T-helper 1 cell (primary cell): ENCODE measurements at places on chromosomes 4 and X.

DNA sequence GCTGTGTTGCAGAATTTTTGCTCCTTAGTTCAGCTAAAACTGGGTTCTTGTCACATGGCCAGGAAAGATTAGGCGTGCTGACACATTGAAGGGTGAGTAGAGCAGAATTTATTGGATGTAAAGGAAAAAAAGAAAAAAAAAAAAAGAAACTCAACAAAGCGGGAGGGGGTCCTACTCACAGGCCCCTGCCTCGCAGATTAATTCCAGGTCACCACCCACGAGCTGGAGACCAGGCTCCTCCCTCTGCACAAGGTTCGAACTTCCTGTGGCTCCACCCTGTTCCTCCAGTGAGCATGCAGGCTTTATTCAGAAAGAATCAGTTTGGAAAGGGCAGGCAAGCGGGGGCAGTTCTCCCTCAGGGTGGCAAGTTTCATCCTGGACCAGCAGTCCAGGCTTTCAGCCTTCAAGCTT lies 17.1 kb downstream of the MGST2 start:
- DNase-seq = no peak

DNA sequence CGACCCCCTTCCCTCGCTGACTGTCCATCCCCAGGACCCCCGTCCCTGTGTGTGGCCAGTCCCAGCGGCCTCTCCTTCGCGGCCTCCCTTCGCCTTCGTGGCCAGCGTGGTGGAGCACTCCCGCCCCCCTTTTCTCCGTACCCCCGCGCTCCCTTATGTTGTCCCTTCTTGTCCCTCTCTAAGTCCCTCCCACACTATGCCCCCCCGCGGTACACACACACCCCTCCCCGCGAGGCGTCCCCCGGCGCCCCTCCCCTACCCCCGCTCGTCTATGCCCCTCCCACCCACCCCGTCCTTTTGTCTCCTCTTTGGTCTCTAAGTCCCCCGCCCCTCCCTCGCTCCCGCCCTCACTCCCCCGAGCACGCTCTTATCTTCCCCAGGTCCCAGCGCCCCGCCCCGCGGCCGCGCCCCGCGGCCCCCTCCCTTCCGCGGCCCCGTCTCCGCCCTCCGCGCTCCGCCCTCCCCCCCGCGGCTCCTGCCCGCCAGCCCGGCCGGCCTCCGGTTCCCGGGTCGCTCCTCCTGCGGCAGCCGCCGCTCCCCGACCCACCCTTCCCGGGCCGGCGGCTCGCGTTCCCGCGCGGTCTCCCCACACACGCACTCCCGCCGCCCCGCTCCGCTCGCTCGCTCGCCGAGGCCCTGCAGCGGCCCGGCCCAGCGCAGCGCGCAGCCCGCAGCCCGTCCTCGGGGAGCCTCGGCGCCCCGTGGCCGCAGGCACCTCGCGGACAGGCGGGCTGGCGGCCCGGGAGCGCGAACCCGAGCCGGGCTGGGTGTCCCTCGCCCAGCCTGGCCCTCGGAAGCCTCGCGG lies 26.3 kb downstream of the UTP14A start:
- peak; percentile 69 for DNase-seq

GRCh38 chr4:152063621-152064240 lies 302.9 kb upstream of the GATB start:
- DNase-seq = peak; percentile 43

DNA sequence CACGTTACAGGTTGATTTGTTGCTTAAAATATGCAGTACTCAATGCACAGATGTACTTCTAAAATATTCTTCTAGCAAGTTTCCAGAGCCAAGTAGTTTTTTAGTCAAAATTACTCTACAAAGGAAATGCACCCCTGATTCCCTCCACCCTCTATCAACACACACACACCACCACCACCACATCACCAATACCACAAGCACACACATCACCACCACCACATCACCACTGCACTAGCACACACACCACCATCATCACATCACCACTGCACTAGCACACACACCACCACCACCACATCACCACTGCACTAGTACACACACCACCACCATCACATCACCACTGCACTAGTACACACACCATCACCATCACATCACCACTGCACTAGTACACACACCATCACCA lies 105.2 kb upstream of the FRG1 start:
- no peak for DNase-seq

DNA sequence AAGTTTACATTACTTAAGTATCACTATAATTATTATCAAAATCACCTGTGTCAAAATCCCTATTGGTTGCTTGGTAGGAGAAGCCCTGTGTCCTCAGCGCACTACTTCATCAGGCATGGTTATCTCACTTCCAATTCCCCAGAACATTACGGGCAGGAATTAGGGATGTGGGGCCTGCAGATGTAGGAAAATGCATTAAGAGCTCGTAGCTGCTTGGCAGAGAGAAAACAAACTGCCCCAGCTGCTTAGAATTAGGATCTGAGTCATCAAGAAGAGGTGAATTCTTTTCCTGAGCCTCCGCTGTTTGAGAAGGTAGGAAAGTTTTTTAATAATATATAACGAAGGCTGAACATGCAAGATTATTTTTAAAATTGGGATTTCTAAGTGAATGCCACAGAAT lies 31.1 kb upstream of the CLNK start:
- DNase-seq = no peak

DNA sequence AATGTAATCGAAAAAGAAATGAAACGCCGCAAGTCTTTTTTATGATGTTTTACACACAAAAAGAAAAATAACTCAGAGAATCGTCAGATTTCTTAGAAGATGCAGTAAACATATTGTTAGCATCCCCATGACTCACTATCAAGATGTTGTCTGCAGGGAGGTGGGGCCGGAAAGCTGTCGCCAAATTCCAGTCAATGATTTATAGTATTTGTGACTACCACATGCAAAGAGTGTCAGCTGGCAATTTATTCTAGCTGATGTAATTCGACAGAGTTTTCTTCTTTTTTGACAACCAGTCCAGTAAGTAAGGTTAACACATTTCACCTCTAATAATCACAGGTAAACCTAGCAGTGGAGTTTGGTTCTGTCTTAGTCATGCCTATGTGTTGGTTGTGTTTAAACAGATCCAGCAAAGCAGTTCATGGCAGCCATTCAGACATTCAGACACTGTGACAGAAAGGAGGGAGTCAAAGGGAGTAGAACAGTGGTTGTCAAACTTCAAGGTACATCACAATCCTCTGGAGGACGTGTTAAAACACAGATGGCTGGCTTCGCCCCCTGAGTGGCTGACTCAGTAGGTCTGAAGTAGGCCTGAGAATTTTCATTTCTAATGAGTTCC lies 19.8 kb upstream of the PPP1R2C start:
- DNase-seq = no peak
